ENCODE measurements at places on chromosomes 1 and 21.

DNA sequence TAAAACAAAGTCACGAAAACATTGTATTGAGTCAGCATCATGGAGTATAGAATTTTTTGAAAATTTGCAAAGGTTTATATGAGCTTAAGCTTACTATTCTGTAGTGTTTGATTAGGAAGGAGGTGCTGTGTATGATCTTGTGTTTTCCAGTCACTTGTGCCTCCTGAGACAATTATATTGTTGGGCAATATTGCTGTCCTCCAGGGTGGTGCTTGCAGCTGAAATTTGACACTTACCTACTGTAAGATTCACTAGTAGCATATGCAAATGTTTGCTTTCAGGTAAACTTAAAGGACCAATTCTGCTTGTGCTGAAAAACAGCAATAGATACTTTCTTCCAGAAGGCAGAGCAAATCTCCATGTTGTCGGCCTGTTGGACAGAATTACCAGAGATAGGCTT, 268.0 kb downstream of the TGFB2 start:
- no peak for DNase-seq

GRCh38 chr1:247408100-247408499, 7.9 kb upstream of the NLRP3 start:
- DNase-seq = no peak

DNA sequence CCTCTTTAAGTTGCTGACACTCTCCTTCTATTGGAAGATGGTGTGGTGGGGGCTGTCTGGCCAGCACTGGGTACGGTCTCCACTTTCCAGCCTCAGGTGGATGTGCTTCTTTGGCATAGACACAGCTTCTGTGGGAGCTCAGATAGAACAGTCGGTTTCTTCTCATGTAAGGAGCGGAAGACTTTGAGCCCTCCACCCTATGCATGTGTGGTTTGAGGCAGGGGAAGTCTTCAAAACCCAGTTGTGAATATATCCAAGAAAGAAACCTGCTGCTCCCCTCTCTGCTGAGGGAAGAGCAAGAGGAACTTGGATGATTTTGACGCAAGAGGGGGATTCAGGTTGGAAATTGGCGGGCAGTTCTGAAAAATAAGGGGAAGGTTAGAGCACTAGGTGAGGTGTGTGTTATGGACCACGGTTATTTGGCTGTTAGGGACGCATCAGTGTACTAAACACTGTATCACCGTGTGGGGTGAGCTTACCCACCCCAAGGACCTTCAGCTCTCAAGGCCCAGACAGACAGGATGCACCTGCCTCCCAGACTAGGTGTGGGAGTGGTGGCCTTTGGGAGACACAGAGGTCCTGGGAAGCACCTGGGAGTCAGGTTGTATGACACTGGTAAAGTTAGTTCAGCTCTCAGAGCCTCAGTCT, 36.2 kb downstream of the IL6R start:
- no peak for DNase-seq

DNA sequence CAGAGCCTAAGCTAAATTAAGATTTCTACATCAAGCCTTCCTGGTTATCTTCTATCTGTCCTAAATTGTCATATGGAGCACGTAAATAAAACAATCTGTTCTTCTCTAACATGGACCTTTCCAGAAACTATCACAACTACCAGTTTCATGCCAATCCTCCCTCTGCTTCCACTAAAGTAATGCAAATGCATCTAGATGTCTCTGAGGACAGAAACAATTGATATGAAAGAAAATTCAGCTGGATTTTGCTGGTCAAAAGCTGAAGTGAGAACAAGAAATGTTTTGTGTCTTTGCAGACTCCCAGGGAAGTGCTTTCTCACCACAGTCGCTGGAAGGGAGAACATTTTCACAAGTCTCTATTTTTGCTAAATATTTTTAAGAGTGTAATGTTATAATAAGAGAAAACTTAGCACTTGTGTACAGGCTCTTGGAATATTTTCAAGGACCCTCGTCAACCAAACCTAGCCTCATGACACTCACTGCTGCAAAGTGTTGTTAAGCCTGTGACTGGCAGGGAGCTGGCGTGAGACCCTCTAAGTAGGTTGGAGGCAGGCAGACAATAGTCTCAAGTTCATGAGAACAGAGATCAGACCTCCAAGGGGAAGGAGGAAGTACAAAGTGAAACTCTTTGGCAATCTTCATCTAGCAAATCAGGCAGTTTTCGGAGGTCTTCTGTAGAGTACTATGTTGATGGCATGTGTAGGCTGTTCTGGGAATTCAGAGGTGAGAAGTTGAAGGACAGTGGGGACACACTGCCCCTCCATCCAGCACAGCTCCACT, 38.8 kb downstream of the DNASE2B start:
- no peak for DNase-seq

DNA sequence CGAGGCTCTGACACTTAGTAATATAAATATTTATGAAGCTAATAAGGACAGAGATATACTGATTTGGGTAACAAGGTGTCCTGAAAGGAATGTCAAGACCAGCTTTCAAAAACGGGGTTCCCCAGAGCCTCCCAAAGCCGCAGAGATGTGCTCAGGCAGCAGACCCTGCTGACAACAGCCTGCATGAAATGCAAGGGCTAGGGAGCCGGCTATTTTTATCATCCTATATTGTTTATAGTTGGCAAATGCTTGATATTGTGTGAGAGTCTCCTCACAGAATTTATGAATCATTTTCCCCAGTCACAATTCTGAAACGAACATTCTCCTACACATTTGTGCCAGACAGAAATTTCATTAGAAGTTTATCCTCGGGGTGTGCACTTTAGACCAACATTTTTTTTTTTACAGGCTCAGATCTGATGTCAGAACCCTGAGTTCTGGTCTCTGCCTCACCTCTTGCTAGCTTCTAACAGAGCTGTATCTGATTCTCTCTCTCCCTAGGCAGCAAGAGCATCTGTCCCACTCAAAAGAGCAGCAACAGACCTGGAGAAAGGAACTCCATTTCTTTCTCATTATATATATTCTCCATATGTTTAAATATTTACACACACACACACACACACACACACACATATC, 302.3 kb upstream of the PLD5 start:
- DNase-seq = no peak

DNA sequence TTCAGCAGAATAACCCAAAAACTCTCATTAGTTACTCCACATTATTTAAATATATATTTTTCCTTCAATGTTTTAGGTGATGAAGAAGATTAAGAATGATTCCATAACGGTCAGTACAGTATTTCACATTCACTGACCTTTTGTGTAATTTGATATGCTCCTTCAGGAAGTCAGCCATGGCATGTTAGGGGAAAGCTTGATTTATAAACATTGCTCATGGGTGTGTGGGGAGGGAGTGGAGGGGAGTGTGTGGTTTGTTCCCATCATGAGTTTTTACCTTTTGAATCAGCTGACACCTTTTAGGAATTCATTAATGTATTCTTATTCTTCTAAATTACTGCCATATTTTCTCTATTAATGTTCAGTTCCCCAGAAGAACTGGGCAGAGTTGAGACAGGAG, 240.2 kb downstream of the ATG4C start:
- DNase-seq = no peak

- DNase-seq = no peak
These were observed 548.2 kb downstream of the PTPRU start for GRCh38 chr1:29784276-29785136.

- no peak for DNase-seq
These were observed 23.7 kb upstream of the KCNE2 start for GRCh38 chr21:34340061-34340460.

GRCh38 chr1:211938561-211938997, 96.8 kb downstream of the INTS7 start:
- DNase-seq = no peak

DNA sequence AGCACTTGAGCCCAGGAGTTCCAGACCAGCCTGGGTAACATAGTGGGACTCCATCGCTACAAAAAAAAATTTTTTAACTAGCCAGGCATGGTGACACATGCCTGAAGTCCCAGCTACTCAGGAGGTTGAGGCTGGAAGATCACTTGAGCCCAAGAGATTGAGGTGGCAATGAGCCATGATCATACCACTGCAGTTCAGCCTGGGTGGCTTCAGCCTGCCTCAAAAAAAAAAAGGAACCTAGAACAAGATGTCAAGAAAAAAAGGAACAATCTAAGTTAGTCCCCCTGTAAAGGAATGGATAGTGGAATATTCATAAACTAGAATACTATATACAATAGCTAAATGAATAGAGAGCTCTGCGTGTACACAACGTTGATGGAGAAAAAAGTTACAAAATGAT, 14.4 kb downstream of the NSL1 start:
- DNase-seq = no peak

- DNase-seq = no peak
These were observed 575.1 kb upstream of the BEND5 start for GRCh38 chr1:49351768-49352167.

DNA sequence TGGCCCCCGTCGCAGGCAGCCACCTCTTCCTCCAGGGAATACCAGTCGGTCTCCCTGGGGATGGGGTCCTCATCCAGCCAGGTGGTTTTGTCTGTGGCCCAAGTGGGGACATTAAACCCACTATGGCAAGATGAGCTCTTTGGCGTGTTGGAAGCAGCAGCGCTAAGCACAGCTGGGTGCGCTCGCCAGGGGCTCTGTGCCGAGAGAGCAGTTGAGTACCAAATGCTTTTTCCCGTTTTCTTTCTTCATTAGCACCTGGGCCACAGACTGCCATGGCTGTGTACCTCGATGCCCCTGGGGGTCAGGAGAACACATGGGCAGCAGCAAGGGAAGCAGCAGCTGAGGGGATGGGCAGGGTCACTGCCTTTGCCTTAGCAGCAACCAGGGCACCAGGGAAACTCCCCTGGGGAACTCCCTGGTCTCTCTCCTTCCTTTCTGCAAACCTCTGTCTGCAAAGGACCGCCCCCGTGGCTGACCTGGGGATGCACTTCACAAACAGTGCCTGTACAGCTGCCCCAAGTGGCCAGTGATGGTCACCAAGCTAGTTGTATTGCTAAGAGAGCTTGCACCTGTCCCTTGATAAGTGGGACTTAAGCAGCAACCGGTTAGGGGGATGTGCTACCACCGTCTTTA, 31.1 kb downstream of the EDARADD start:
- no peak for DNase-seq

DNA sequence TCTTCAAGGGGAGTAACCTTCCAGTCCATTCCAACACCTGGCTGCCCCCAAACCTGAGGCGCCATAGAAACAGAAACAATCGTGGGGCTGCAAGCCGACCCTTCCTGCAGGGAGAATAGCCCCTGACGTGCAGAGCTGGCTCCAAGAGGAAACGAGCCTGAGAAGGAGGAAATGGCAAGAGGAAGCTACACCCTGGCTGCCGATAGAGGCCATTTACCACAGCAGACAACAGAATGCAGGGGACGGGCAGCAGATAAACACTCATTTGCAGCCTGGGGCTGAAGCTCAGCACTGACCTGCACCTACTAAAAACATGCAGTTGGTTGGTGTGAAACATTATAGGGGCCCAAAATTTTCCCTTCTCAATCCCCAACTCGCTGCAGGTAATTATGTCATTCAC, 8.7 kb upstream of the TDRD10 start:
- no peak for DNase-seq

GRCh38 chr1:39561279-39561678, 15.3 kb downstream of the PABPC4 start:
- DNase-seq = no peak
